ENCODE measurements at places on chromosomes 5 and 9.

DNA sequence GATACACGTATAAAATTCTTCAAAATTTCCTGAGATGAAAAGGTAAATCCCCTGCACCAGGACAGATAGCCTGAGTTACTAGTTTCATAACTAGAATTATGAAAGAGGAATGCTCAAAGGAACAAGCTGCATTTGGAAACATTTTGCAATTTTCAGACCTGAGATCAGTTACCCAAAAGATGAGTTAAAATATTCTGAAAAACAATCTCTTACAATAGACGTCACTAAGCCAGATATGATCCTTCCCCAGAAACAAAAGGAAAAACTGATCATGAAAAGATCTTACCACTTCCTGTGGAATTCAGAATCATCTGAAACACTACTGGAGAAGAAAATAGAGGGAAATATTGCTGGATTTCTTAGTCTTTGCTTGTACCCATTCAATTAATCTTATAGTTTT, 204.7 kb downstream of the ARRDC3 start:
- DNase-seq: no peak

DNA sequence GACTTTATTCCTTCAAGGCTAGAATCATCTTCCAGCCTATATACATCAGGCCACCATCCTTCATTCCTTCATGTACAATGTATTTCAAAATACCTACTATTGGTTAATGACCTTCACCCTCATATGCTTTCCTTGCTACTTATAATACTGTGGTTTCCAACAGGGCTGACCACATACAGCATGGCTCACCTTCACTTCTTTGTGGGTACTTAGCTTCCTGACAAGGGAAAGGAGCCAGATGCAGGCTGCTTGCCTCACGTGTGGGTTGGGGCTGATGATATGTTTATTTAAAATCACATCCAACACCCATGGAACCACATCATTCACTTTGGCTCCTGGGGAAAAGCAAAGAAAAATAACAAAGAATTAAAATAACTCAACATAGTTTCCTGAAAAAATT, 63.9 kb upstream of the OR2K2 start:
- DNase-seq: no peak

DNA sequence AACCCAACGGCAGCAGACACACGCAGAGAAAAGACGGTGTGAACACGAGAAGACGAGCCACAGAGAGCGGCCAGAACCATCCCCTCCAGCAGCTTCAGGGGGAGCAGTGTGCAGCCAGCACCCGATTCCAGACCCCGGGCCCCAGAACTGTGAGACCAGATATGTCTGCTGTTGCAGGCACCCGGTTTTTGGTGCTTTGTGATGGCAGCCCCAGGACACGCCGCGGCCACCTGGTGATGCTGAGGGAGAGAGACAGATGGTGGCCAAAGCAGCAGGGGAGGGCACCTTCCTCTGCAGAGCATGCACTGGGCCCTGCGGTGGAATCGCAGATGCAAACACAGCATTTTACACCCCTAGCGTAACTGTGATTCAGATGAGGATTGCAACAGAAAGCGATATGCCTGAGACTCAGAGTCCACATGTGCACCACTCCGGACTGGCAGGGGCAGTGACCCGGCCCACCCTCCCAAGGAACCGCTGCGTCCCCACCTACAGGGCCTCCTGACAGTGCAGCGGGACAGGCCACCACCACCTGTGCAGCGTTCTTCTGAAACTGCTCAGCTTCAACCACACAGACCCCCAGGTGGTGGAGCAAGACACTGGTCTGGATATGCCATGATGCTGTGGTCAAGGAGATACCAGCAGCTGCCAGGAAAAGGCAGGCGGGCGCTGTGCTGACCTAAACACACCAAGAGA, 24.0 kb downstream of the ZDHHC11B start:
- DNase-seq: no peak

- DNase-seq: no peak
Observed at GRCh38 chr5:141737535-141737934, 55.5 kb upstream of the ARAP3 start.

- DNase-seq: no peak
Observed at GRCh38 chr5:51486158-51486557, 102.9 kb downstream of the ISL1 start.

DNA sequence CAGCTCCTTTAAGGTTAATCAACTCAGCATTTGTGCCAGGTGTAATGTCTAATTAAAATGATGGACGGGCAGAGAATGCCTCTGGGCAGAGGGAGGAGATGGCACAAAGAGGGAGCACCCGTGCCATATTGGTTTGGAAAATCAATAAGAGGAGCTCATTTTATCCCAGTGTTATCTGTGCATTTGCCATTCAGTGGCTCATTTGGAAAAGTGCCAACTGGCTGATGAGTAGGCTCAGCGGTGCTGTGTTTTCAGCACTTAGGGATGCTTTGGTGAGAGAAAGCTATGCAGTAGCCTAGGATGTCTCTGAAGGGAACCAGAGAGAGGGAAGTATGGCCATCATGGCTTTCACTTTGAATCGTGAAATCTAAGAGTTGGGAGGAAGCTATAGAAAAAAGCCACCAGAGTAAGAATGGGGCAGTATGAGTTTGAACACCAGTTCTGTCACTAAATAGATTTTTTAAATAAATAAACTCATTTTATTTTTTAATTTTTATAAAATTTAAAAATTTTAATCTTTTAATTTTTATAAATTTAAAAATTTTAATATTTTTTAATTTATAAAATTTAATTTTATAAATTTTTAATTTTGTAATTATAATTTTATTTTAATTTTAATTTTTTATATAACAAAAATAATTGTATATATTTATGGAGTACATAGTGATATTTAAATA, 472.8 kb downstream of the BRINP1 start:
- DNase-seq: no peak

GRCh38 chr5:38541174-38541725, 15.2 kb downstream of the LIFR start:
- DNase-seq: no peak

DNA sequence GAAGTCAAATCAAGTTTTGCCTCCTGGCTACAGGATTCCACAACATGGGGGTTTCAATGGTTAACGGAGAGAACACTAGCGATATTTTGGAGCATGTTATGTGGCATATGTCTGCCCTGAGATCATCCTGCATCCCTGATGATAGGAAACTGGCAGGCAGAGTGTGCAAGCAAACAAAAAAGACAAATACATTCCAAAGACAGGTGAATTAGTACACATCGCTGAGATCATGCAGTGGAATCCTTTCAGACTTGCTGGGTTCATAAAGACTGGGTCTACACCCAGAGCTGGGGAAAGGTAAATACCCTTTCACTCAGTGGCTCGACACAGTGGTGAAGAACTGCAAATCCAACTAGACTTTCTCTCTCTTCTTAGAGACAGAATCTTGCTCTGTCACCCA, 286.5 kb downstream of the EFNA5 start:
- no peak for DNase-seq

GRCh38 chr5:173826086-173826427, 62.1 kb upstream of the CPEB4 start:
- DNase-seq: no peak

DNA sequence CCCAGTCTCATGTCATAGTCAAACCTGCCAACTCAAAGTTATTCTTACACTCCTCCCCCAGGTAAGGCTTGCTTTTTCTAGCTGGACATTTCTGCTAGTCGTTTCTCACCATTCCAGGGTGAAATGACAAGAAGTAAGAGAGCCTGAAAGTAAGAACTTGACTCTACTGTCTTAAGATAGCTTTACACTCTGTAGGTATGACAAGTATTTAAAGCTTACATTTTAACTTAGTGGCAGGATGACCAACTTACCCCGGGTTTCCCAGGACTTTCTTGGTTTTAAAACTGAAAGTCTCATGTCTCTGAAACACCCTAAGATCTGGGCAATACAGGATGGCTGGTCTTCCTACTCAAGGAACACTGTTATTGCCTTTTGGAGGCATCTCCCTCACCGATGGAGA, 67.5 kb upstream of the PIK3R1 start:
- no peak for DNase-seq

- DNase-seq: no peak
Observed at GRCh38 chr5:127762412-127762811, 59.2 kb downstream of the CCDC192 start.

DNA sequence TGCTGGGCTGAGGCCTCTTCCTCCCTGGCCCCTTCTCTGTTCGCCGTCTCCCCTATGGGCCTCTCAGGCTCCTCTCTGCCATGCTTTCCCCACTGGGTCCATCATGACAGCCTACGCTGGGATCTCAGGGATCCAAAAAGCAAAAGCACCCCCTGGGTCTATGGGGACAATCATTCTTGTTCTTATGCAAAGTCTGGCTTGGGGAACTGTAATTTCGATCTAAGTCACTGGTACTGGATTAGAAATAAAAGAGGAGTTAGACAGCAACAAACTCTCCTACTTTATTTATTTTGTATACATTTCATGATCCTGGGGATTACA, 86.6 kb downstream of the SLC38A9 start:
- no peak for DNase-seq

DNA sequence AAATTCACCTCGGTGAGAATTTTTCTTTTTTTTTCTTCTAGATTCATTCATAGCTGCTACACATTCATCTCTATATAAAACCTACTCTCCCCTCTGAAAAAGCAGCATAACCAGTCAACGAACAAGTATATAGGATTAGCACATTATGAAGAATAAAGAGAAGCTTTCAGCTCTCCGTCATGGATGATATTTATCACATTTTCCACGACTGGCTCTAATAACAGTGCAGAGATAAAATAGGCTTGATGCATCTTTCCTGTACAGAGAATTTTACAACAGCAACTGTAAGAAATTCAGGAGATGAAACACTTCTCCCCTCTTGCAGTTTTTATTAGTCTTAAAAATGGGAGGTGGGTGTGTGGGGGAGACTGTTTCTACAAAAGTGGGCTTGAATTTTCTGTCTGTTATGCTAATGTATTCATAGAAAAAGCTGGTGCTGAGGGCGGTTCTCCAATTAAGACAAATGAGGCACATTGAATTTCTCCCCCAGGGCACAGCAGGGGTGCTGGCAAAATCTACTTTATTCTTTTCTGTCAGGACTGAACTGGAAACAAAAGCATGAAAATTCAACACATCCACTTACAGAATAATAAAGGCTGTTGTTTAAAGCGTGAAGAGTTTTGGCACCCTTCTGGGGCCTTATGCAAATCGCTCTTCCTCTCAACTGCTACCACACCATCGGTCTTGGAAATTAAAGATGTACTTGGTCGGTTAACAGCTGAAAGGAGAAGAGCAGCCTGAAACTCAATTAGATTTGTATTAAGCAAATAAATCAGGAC, 233.9 kb upstream of the ZNF608 start:
- peak; percentile 59 for DNase-seq

- no peak for DNase-seq
Observed at GRCh38 chr9:77661566-77662085, 13.5 kb upstream of the GNA14 start.

GRCh38 chr5:62362701-62363100, 41.0 kb downstream of the DIMT1 start:
- no peak for DNase-seq

DNA sequence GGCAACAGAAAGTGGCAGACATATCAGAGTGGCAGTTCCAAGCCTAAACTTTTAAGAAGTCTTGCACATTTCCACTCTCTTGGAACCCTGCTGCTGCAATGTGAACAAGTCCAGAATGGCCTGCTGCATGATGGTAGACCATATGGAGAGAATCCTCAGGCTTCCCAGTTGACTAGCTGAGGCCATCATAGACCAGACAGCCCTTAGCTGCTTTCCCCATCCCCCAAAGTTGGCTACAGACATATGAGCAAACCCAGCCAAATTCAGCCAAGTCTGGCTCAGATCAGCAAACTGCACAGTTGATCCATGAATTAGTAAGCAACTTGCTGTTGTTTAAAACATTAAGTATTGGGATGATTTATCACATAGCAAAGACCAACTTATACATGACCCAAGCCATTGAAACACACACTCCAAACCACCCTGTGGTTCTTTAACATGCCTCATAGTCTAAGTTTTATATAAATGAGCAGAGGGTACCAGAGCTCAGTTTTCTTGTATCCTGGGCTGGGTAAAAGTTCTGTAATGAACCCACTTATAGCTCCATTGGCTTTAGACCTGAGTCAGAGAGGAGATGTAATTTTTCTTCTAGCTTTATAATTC, 19.9 kb downstream of the PPP3R2 start:
- no peak for DNase-seq

GRCh38 chr5:145689235-145689634, 145.9 kb downstream of the PRELID2 start:
- no peak for DNase-seq

DNA sequence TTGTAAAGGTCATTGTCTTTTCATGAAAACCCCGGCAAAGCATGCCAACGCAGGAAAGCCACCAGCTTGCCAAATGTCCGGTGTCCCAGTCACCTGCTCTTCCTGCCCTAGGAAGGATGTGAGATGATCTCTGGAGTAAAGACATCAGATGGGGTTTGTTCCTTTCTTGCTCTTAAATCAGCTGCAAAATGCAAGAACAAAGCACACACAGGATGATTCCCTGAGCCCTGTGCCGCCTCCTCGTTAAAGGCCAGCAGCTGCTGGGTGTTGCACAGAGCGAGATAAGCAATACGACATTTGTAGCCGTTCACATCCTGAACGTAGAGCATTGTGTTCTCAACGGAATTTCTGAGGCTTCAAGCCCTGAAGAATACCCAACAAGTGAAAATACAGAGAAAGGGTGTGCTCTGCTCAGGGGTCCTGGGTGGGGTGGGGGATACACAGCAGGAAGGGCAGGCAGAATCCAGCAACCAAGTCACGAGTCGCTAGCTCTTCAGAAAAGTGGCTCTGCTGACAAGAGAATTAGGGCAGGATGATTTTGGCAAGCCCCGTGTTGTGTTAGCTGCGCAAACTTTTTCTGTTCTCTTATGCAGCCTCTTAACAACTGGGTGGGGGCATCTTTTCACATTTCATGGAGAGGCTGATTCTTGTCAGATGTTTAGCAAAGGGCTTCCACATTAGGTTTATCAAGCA, 229.2 kb upstream of the MAP3K1 start:
- DNase-seq: peak; percentile 61

- no peak for DNase-seq
Observed at GRCh38 chr5:39624268-39624886, 199.6 kb upstream of the DAB2 start.
